Bronchus fibroblast of lung (primary cell): ENCODE measurements at places on chromosomes 3 and 15. TPM values are rescaled to one million over a fixed set of nuclear protein-coding genes. Genes with fewer than 3 reads are reported as not detected.

Gene PLCB2
- 0.74 and 2.2 TPM in 2 replicates for total RNA-seq

Gene GMPS
- 49.9 and 50.6 TPM in 2 replicates for total RNA-seq

Gene TRAK1
- 17.8 and 18.0 TPM in 2 replicates for total RNA-seq

Gene C3orf80
- total RNA-seq: not detected in 2 replicates

Gene IFT57
- total RNA-seq: 31.2 and 33.1 TPM in 2 replicates

Gene TOPBP1
- 30.5 and 40.0 TPM in 2 replicates for total RNA-seq

Gene ATP2B2
- not detected in 2 replicates for total RNA-seq

Gene PLA1A
- not detected in 2 replicates for total RNA-seq

Gene ROPN1
- total RNA-seq: not detected in 2 replicates

Gene FBN1
- 87.0 and 92.0 TPM in 2 replicates for total RNA-seq

Gene ATP13A3
- total RNA-seq: 51.6 and 56.8 TPM in 2 replicates

Gene ATP13A4
- total RNA-seq: 0.15 TPM in 1 of 2 replicates, not detected in the other

Gene KCNAB1
- total RNA-seq: not detected in 2 replicates

Gene KLF15
- 3.2 and 3.3 TPM in 2 replicates for total RNA-seq

Gene ACOX2
- total RNA-seq: 5.4 and 6.4 TPM in 2 replicates

Gene UACA
- 24.2 and 29.1 TPM in 2 replicates for total RNA-seq

Gene AP3B2
- under 0.01 and 0.15 TPM in 2 replicates for total RNA-seq

Gene ZBED2
- total RNA-seq: not detected in 2 replicates

Gene MEGF11
- total RNA-seq: under 0.01 TPM in 1 of 2 replicates, not detected in the other

Gene FRMD5
- total RNA-seq: 0.84 and 0.89 TPM in 2 replicates

Gene IGSF10
- total RNA-seq: 0.15 and 0.17 TPM in 2 replicates

Gene SEMA6D
- total RNA-seq: 1.8 and 3.4 TPM in 2 replicates

Gene FOXL2
- total RNA-seq: under 0.01 and 0.17 TPM in 2 replicates

Gene SCN5A
- total RNA-seq: 0.30 and 0.34 TPM in 2 replicates

Gene STRC
- not detected in 2 replicates for total RNA-seq

Gene BOC
- 1.0 TPM in 2 replicates for total RNA-seq
